Effector CD8-positive, alpha-beta T cell (primary cell): ENCODE measurements at places on chromosomes 3 and 15.
A peak's percentile ranks its signal among the peaks of the same experiment; 100 is the strongest.

GRCh38 chr3:64730681-64731080 lies 42.9 kb upstream of the ADAMTS9 start:
- no peak for DNase-seq

DNA sequence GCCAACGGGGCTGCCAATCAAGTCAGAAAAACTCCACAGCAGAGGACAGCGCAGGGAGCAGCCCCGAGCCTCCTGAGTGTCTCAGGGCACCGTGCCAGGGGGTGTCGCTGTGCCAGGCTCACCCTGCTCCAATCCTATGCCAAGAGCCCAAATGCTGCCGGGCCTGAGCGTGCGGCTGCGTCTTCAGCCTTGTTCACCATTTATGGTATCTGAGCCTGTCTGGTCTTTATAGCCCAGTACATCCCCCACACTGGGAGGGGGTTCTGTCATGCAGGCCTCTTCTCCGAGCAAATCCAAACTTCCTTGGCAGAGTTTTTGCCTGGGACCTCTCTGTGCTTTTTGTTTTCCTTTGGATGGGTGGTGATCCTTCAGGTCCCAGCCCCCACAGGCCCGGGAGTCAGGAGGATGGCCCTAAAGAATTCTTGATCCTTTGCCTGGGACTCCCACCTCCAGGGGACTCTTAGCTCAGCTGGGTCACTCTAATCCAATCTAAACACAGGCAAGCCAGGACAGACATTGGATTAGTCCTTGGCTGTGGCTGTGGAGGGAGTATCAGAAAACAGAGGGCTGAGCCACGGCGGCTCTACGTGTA lies 135.1 kb upstream of the HACD2 start:
- DNase-seq, result no peak

- no peak for DNase-seq
Observed at GRCh38 chr3:23236890-23237289, 33.8 kb downstream of the UBE2E2 start.

GRCh38 chr3:183122257-183122932 lies 23.1 kb upstream of the MCCC1 start:
- DNase-seq, result no peak

DNA sequence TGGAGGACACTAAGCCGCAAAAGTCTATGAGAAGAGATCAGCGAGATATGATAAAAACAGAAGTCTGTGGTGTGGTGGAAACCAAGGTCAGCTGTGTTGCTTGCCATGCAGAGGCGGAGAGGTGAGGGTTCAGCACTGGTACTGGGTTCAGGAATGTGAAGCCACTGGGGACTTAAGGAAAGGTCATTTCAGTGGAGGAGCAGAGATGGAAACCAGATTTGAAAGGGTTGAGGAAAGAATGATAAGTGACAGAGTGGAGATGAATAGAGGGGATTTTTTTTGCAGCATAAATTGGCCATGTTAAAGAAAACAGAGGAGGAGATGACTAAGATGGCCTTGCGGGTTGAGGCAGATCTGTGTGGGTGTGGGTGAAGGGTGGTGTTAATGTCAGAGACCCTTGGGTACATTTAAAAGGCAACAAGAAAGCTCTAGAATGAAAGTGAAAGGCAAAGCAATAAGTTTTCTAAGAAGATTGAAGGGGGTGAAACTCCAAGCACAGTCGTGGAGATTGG lies 265.5 kb downstream of the ADAMTSL3 start:
- DNase-seq, result no peak

DNA sequence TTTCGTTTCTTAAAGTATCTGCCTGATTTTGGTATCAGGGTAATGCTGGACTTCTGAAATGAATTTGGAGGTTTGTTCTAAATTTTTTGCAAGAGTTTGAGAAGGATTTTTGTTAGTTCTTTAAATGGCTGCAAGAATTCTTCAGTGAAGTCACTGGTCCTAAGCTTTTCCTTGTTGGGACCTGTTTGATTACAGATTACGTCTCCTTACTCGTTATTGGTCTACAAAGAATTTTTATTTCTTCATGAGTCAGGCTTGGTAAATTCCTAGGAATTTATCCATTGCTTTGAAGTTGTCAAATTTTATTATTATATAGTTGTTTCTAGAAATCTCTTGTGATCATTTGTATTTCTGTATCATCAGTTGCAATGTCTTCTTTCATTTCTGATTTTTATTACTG lies 196.0 kb downstream of the DPH6 start:
- DNase-seq, result no peak

DNA sequence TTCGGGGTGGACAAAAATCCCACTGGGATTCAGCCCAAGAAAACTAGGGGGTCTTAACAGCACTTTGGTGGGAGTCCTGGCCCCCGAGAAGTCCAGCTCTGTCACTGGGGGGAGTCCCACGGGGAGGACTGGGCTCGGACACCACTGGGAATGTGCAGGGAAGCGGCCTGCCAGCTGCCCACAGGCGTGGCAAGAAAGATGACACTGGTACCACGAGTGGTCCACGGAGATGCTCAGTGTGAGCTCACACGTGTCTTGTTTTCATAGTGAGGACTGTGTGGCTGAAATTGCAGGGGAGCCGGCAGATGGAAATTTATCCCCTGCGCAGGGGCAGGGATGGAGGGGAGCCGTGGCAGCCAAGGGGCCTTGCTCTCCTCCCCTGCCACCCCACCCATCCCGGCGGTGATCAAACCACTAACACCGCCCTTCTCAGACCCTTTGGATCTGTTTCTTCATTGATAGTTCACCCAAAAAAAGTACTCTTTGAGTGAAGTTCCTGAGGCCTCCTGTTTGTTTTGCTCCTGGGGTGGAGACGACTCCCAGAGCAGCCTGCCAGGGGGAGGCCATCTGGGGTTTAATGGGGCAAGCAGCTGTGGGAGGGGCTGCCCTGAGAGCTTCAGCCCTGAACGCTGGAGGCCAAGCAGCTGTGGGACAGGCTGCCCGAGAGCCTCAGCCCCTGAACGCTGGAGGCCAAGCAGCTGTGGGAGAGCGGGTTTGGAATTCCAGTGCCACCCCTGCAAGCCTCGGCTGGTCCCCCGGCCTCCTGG lies 130.9 kb downstream of the LRRK1 start:
- DNase-seq, result no peak

GRCh38 chr3:172103724-172104123 lies 64.3 kb downstream of the FNDC3B start:
- no peak for DNase-seq

DNA sequence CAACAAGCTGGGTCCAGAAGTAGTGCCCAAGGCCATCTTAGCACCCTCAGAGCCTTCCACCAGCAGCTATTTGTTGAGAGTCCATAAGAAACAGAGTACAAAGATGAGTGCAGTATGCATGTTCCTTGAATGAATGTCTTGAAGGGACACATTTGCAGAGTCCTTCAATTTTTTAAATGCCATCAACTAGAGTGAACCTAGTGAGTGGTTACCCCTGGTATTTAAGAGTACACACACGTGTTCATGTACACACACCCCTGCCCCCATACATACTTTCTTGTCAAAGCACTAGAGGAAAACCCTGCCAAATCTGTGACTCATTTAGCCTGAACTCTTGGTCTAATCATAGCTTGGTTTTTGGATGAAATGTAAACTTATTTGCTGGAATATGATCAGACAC lies 84.5 kb upstream of the GALNT15 start:
- DNase-seq, result no peak

- no peak for DNase-seq
Observed at GRCh38 chr15:75655931-75656330, 8.2 kb downstream of the SNX33 start.

- peak; percentile 42 for DNase-seq
Observed at GRCh38 chr15:76904461-76905012, 603 bp downstream of the SCAPER start.

- no peak for DNase-seq
Observed at GRCh38 chr15:92781925-92782453, 118.1 kb upstream of the CHD2 start.

DNA sequence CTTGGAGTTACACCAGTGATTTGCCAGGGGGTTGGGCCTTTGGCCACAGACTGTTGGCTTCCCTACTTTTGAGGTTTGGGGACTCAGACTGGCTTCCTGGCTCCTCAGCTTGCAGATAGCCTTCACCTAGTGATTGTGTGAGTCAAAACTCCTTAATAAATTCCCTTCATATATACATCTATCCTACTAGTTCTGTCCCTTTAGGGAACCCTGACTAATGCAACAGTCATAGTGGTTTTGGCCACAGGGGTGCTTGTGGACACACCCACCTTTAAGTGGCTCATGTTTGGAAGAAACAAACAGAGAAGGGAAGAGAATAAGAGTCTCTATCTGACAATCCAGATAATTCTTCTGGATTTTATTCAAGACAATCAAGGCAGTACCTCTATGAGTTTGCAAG lies 457.7 kb downstream of the EPHA3 start:
- DNase-seq, result no peak

DNA sequence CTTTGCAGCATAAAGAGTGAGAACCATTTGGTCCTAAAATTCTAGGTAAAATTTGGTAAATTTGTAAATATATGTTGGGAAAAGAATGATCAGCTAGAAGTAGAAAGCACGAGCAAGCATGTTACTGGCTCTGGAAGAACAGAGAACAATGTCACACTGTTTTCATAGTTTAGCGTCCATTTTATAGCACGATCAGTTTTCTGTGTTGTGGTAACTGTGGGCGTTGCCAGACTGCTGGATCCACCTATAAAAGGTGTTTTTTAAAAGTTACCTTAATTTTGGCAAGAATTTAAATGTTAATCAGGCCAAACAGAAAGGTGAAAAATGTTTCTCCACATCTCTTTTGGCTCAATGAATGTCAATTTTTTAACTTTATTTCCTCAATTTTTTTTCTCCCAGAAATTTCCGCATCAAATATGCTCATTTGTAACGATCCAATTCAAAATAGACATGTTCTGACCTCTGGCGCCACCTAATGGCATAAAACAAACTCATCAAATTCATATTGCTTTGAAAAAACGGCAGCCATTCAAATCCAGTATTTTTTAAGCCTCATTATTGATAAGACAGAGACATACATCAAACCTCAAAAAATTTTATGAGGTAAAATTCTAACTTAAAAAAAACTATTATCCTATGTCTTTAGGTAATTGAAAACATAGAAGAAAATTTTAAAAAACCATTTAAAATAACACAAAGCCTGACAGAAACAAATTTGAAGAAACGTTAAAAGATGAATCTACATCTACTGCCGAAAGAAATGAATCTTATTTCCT lies 5.5 kb upstream of the GP5 start:
- peak; percentile 15 for DNase-seq

- no peak for DNase-seq
Observed at GRCh38 chr3:39814007-39814406, 4.6 kb downstream of the MYRIP start.

DNA sequence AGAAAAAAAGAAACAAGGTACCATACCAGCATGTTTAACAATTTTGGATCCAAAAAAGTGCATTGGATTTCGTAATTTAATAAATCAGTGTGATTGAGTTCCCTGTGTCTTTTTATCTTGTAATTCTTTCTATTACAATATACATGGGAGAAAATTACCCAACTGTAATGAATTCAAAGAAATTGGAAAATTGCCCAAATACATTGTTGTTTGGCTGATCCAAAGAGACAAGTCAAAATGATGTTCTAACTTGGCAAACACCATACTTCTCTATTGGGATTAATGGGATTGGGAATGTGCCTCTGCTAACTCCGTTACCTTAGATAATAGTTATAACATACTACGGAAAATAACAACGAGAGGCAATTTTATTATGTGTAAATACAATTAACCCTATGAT lies 1097.1 kb downstream of the ROBO1 start:
- DNase-seq, result no peak

- DNase-seq, result no peak
Observed at GRCh38 chr15:58260725-58261267, 122.6 kb downstream of the AQP9 start.

GRCh38 chr15:41055706-41056105 lies 60.4 kb downstream of the INO80 start:
- no peak for DNase-seq

DNA sequence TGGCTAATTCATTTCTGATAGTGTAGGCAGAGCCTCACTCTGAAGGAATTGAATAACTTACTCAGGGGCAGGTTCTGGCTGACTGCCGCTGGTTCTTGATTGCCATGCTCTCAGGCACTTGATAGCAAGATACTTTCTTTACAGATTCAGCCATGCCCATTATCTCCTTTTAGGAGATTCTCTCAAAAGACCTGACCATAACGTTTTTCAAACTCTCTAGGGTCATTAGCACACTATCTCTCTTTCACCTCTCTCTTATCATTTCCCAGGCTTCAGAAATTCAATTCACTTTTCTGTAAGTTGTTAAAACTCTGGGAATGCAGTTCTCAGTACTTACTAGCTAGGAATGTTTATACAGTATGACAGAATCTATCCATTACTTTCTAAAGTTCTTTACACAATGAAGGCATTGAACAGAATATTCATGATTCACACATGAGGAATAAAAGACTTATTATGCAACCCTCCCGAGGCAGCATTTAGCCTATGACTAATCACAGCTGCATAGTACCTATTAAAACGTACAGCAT lies 850.3 kb upstream of the CADM2 start:
- DNase-seq, result no peak

DNA sequence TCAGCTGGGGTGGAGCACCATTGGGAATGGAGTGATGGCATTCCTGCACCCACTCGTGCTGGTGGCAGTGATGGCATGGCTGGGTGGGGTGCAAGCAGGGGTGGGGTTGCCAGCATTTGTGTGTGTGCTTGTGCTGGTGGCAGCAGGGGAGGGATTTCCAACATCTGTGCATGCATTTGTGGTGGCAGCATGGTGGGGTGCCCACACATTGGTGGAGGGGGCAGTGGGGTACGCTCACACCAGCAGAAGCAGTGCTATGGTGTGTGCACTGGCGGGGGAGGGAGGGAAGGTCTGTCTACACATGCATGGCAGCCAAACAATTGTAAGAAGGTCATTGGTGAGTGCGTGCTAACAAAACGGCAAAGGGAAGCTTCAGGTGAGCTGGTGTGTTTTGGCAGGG lies 76.7 kb upstream of the NUDT16 start:
- DNase-seq, result no peak

- DNase-seq, result no peak
Observed at GRCh38 chr3:29324180-29324651, 43.3 kb downstream of the RBMS3 start.

DNA sequence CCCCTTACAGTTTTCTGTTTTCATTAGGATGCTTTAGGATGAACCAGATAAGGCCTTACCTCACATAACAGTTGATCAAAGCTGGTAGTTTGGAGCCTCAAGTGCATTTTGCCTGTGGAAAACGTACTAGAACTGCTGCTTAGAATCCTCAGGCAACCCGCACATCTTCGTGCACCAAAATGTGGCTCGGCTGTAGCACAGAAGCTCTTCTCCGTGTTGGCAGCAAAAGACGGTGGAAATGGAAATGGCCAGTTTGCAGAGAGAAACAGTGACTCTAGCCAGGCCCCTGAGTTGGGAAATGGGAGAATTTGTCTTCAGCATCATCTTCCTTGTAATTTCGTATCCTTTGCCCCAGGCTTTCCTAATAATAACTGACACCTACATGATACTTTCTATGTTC lies 20.6 kb downstream of the TLNRD1 start:
- no peak for DNase-seq

DNA sequence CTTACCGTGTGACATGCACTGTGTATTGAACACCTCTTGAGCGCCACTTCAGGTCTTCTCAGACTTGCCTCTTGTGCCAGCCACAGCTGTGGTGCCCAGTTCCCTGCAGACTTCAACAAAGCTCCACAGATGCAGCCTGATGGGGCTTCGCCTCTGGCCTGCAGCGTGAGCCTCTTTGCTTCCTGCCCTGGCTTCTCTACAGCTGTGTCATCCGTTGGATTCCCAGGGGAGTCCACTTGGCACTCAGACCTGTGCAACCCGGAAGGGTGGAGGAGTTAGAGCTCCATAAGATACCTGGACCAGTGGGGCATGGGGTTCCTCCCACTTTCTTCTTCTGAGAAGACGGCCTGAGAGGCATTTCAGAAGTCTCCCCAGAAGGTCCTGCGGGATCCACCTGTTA lies 57.7 kb upstream of the BNIP2 start:
- DNase-seq, result no peak

- DNase-seq, result no peak
Observed at GRCh38 chr15:88100181-88100580, 156.4 kb downstream of the NTRK3 start.
